T-helper 9 cell (primary cell): ENCODE measurements at places on chromosomes 16 and 17.

DNA sequence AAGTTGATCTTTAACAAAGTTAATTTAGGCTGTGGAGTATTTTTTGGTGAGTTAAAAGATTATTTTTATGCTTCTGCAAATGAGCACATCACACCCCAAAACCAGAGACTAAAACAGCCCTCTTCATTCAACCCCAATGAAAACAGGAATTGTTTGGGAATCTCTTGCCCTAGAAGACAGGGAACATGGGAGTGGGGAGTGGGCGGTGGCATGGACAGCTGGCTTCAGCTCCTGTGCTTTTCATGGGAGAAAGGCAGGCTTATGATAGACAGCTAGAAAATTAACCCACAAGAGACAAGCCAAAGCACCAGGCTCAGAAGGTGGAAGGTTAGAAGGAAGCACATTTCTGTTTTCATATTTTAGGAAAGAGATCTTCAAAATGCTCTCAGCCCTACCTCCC lies 19.2 kb downstream of the GRIN2A start:
- no peak for DNase-seq

GRCh38 chr17:66381701-66382362 lies 79.4 kb downstream of the PRKCA start:
- DNase-seq, result no peak

GRCh38 chr17:27608328-27609230 lies 22.4 kb upstream of the LGALS9 start:
- no peak for DNase-seq

DNA sequence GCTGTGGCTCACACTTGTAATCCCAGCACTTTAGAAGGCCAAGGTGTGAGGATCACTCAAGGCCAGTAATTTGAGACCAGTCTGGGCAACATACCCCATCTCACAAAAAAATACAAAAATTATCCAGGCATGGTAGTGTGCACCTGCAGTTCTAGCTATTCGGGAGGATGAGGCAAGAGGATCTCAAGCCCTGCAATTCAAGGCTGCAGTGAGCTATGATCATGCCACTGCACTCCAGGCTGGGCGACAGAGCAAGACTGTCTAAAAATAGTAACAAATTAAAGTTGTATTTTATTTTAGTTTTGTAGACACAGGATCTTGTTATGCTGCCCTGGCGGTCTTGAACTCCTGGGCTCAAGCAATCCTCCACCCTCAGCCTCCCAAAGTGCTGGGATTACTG lies 18.2 kb downstream of the USP31 start:
- DNase-seq, result no peak

- no peak for DNase-seq
Measured at GRCh38 chr16:31301708-31302400, 42.1 kb downstream of the ITGAM start.

DNA sequence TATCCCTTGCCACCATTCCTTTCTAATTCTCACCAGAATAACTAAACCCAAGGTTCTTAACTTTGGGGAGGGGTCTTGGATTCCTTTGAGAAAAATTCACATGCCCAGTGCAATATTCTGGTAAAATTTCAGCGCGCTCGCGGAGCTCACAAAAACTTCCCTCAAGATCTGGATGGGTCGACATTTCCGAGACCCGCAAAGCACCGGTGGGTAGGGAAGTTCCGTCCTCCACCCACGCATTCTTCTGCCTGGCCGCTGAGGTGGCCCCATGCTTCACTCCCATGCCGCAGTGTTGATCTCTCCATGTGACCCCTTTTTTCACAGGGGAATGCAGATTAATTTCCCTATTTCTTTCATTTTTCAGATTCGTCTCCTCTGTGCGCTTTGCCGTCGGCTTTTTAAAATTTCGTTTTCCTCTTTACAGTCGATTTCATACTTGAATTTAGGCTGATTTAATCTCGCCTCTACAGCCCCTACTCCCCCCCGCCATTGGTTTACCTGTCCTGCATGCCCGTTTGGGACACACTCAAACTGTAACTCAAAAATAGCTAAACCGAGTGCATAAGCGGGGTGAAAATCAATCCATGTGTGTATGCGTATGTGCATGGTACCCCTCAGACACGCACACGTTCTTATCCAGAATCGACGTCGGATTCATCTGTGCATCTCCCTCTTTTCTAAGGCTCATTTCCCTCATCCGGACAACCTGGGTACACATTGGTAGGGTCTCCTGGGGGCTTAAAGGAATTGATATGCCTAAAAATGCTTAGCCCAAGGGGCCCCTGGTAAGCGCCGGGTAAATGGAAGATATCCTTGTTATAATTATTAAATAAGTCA lies 1.4 kb upstream of the SP6 start:
- no peak for DNase-seq

DNA sequence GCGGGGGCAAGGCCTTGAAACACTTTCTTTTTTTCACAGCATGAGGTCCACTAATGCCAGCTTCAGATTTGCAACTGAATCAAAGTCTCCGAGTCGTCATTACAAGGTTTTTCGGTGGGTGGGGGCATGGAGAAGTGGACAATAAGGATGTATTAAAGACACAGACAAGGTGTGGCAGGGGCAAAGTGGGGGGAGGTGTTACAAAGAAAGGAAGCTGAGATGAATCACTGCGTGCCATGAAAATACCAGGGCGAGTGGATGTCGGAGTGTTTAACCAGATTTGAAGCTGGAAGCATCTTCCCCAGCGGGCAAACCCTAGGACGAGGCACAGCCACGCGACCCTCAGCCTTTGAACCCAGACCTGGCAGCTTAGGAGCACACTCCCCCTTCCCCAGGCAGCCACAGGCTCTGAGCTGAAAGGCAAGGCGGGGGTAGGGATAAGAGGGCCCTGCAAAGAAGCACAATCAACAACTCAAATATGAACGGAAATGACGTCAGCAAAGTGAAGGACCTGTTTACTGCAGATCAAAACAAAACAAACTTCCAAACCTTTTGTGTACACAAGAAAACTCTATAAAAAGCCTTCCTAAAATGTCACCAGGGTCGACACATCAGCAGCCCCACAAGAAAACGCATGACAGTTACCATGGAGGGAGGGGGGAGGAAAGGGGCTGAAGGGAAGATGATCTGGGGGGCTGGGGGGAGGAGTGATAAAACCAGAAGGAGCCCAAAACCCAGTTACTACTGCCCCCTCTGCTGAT lies 5.6 kb upstream of the ZFHX3 start:
- no peak for DNase-seq

DNA sequence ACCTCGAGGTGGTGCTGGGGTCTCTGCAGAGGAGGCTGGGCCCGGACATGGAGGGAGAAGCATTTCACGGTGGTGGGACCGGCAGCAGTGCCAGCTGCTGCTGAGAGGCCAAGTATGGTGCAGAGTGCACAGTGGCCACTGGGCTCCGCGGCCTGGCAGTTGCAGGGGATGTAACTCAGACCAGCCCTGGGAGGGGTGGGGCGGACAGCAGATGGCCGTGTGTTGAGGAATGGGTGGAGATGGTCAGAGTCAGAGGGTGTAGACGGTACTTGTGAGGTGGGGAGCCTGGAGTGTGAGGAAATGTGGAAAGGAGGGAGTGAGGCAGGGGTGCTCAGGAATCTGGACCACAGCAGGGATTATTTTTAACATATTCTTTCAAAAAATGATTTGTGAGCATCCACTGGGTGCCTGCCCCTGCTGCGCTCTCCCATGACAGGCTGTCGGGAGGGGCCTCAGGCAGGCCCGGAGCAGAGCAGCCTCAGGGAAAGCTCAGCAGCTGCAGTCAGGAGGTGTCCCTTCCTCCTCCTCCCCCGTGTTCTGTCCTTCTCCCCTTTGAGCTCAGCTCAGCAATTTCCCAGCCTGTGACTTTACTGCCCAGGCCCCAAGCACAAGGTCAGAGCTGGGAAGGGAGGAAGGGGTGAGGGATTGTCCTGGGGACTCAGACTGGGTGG lies 113.1 kb downstream of the RAP1GAP2 start:
- no peak for DNase-seq

DNA sequence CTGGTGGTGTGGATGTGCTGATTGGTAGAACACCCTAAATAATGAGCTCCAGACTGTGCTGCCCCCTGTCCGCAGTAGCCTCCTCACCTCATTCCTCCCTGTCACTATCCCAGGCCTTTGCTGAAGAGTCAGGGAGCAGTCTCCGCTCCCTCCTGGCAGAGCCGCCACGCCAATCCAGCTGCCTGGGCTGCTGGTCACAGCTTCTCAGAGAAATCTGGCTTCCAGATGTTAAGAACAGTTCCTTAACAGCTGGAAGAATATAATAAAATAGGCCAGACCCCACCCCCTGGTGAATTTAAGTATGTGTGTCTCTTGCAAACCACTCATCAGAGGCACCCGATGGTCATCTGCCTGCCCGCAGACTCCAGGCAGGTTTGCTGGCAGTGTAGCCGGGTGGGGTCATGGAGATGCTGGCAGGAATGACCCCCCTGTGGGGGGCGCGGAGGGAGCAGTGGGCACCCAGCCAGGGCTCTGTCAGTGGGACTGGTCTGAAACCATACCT lies 161.0 kb downstream of the CCDC182 start:
- no peak for DNase-seq

DNA sequence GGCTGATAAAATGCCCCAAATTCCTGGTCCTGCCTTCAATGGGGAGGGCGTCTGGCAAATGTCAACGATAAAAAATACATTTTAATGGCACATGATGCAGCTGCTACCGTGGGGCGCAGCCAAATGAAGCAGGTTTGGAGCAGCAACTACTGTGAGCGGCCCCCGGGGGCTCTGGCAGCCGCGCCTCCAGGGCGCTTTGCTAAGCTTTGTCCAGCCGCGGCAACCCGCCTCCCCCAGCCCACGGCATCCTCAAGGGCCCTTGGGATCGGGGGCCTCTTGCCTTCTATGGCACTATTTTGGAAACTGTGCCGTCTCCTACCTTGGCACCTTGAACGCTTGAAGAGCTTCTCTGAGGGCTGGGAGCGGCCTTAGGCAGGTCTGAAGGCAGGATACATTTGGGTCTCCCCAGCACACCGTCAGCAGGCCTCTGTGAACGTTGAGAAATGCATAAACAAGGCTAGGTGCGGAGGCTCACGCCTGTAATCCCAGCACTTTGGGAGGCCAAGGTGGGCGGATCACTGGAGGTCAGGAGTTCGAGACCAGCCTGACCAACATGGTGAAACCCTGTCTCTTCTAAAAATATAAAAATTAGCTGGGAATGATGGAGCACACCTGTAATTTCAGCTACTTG lies 25.1 kb downstream of the TBX4 start:
- no peak for DNase-seq

GRCh38 chr16:4391631-4392381 lies 20.2 kb downstream of the VASN start:
- DNase-seq, result no peak

DNA sequence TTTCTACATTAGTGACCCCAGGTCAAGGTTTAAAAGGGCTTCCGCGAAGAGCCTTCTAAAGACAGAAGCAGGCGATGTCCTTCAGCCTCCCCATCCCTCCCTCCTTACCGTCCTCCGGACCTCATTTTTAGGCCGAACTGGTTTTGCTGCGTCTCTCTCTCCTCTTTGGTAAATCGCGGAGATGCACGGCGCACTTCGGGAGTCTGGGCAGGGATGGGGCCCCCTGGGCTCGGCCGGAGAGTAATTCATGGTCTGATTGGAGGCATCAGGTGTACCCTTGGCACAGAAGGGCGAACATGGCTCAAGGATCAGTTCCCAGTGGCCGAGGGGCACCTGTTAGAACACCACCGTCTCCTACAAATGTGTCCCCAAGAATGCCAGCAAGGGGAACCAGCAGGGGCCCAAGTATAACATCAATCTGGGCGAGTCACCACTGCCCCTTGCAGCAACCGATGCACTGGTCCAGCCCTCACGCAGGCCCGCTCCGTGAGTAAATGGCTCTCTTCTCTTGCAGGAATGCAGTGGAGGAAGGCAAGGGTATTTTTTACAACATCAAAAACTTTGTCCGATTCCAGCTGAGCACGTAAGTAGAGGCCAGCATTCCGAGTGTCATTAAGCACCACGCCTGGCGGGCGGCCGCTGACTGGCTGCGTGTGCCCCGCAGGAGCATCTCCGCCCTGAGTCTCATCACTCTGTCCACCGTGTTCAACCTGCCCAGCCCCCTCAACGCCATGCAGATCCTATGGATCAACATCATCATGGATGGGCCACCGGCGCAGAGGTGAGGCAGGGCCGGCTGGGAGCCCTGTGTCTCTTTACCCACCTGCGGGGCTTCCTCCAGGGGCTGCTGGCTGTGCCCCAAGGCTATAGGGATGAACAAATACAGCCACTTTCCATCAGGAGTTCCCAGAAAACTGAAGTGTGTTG lies 45.6 kb downstream of the MEAK7 start:
- DNase-seq, result no peak

DNA sequence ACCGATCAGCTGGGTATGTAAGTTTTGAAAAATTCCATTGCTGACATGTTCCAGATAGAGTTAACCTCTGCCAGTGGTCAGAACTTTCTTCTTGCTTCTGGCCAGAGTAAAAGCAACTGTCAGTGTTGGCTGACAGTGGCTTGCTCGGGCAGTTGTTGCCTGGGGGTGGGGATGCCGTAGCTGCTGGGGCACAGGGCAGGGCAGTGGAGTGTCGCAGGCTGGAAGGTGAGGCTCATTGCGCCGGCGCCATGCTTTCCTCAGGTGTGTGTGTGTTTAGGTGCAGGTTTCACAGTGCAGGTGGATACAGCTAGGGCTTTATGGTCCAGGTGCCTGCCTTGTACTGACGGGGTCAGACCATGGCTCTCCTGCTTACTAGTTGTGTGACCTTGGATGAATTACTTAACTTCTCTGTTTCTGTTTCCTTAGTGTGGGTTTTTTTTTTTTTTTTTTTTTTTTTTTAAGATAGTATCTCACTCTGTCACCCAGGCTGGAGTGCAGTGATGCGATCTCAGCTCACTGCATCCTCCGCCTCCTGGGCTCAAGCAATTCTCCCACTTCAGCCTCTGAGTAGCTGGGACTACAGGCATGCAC lies 156.4 kb downstream of the SNX29 start:
- no peak for DNase-seq

DNA sequence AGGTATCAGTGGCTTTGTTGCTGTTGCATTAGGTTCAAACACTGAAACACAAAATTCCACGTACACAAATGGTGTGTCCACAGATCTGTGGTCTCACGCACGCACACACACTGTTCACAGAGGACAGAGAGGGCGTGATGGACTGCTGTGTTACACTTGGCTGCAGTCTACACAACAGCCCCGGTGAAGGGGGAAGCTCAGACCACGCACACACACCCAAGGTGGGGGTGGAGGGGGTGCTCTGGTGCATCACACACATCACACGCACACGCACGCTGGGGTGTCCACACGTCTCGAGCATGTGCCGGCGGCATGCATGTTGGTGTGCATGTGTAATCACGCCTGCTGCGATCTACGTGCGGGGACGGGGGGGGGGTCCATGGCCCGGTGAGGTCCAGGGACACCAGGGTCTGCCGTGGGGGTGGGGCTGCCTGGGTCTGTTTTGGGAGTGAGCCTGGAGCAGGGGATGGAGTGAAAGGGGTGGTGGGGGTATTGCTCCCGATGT lies 7.3 kb downstream of the HSD3B7 start:
- DNase-seq, result no peak
